ENCODE measurements at places on chromosomes 16 and 17.

GRCh38 chr17:33804401-33804800 is 450.7 kb upstream of the CCL2 start:
- no peak for DNase-seq

DNA sequence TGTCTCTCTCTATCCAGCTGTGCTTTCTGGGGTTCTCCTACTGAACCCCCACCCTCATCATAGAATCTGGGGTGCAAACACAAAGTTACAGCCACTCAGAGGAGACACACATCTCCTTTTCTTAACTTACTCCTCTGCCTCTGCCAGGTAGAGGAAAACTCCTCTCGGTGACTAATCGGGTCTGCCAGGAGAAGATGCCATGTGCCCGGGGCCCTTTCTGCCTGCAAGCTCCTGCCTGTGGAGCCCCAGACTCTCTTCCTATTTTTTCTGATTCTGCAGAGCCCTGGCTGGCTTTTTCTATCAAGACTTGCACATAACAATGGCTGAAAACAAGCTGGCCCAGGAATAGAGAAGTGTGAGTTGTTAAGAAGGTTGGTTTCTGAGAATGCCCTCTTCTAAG is 10.4 kb downstream of the SLC6A4 start:
- no peak for DNase-seq

DNA sequence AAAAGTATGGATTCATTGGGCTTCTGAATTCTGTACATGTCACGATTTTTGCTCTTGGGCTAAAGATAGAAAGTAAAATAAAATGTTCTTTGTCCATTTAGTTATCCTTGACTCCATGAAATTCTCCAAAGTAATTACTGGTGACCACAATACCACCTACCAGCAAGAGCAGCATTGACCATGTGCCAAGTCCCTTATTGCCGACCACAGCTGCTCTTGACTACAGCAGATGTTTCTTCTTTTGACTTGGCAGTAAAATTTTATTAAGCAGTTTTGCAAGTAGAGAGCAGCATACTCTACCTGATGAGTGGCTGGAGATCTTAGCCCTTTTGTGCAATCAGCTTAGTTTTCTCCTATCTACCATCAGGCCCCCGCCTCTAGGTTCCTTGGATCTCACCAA is 152.2 kb upstream of the TBX2 start:
- no peak for DNase-seq

GRCh38 chr16:49471038-49471727 is 97.6 kb downstream of the C16orf78 start:
- no peak for DNase-seq

- DNase-seq = no peak
These were observed 208.2 kb upstream of the MYOCD start for GRCh38 chr17:12457493-12457892.

DNA sequence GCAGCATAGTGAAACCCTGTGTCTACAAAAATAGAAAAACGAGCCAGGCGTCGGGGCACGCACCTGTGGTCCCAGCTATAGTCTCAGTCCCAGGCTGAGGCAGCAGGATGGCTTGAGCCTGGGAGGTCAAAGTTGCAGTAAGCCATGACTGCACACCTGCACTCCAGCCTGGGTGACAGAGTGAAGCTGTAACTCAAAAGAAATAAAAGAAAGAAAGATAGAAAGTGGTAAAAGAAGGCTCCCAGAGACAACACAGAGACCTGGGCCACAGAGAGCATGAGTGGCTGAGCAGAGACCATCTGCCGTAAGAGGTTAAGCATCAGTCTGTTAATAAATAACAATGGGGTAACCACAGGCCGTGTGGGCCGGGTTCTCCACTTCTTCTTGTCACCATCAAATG is 15.3 kb upstream of the HEXD start:
- DNase-seq = no peak

- no peak for DNase-seq
These were observed 144.5 kb downstream of the GRIN2A start for GRCh38 chr16:10037751-10038150.

DNA sequence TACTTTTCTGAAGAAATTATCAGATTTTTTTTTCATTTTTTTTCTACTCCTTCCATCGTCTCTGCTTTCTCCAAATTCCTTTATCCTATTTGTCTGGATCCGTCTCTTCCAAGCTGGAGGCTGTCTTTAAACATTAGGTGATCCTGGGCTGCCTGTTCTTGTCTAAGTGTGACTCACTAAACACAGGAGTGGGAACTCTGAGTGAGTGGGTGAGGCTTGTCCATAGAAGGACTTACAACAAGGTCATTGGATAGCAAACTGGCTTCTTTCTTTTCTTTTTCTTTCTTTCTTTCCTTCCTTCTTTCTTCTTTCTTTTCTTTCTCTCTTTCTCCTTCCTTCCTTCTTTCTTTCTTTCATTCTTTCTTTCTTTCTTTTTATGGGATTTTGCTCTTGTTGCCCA is 18.2 kb downstream of the ALOX15 start:
- no peak for DNase-seq

GRCh38 chr16:130533-131173 is 7.8 kb downstream of the NPRL3 start:
- no peak for DNase-seq

GRCh38 chr16:10386517-10387100 is 748 bp downstream of the ATF7IP2 start:
- DNase-seq = peak; percentile 55

GRCh38 chr16:81873206-81873605 is 94.1 kb downstream of the PLCG2 start:
- DNase-seq = no peak

- no peak for DNase-seq
These were observed 43.1 kb downstream of the NTN1 start for GRCh38 chr17:9064311-9064834.

DNA sequence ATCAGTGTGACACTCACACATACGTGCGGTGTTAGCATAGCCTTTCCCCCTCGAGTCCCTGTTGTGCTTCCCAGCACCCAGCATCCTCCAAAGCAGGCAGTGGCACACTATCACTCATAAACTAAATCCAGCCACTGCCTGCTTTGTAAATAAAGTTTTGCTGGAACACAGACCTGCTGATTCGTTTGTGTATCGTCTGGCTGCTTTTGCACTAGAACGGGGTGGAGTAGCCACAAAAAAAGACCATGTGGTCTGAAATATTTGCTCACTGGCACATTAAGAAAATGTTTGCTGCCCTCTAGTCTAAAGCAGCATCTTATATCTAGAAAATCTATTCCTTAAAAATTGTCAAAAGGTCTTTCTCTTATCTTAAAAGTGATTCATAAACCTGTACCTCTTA is 341.2 kb upstream of the ZFHX3 start:
- no peak for DNase-seq

GRCh38 chr16:55821210-55821609 is 11.7 kb downstream of the CES1 start:
- DNase-seq = no peak

DNA sequence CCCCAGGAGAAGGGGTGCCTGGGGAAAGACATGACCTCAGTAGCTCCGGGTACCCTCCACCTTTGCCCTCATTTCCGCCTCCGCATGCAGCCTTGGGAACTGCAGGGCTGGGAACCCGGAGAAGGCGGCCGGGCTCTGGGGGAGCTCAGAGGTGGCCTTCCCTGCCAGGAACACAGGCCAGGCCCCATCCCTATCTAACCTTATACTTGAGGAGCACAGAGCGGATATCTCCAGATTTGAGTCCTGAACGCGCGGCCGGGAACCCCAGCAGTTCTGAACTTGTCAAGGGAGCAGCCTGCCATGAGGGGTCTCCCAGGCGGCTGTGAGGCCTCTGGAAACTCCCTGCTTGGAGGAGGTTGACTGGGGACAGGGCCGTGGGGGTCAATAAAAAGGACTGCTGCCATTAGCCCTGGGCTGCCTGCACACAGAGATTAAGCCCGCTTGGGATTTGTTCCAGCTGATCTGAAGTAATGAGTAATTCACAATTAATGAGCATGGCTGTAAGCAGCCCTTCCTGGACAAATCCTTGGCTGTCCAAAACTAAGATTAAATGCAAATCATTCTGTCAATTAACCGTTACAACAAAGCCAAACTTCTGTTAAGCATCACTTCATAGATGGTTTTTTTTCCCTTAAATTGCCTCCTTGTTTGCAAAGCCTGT is 26.3 kb upstream of the METRNL start:
- no peak for DNase-seq

DNA sequence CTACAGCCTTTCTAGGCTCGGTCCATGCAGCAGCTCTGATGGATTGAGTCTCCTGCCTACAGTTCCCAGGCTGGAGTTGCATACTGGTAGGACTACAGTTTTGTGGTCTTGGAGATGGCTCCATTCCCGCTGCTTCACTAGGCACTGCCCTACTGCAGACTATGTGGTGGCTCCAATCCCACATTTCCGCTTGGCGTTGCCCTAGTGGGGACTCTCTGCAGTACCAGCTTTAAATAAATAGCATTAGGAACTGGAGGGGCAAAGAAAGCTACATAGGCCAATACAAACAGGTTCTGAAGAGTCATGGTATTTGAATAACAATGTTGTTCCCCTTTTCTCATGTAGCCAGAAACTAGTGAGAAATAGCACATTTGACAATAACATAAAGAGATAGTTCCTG is 5.4 kb upstream of the GOSR2 start:
- peak; percentile 10 for DNase-seq

- no peak for DNase-seq
These were observed 84.1 kb downstream of the RAB11FIP4 start for GRCh38 chr17:31475378-31476162.

GRCh38 chr16:1472974-1473373 is 1.9 kb downstream of the CLCN7 start:
- DNase-seq = peak; percentile 34

DNA sequence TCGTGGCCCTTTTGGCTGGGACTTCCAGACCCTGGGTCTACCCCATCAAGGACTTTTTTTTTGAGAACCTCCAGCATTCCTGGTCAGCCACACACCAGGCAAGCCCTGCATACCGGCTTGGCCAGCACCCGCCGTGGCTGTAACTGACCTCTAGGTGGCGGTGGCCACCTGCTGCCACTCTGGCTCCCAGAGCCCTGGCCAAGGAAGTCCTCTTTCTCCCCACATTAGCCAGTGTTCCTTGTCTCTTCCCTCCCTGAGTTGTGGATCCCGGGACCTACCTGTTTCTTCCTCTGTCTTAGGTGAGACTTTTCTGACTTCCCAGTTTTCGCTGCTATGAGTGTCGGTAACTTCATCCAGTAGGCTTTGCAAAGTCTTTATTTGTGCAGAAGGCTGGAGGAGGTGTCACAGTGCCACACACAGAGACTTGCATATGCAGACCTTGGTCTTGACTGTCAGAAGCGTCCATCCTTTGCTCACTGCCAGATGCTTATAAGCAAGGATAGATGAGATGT is 348.3 kb downstream of the CPPED1 start:
- DNase-seq = peak; percentile 65

DNA sequence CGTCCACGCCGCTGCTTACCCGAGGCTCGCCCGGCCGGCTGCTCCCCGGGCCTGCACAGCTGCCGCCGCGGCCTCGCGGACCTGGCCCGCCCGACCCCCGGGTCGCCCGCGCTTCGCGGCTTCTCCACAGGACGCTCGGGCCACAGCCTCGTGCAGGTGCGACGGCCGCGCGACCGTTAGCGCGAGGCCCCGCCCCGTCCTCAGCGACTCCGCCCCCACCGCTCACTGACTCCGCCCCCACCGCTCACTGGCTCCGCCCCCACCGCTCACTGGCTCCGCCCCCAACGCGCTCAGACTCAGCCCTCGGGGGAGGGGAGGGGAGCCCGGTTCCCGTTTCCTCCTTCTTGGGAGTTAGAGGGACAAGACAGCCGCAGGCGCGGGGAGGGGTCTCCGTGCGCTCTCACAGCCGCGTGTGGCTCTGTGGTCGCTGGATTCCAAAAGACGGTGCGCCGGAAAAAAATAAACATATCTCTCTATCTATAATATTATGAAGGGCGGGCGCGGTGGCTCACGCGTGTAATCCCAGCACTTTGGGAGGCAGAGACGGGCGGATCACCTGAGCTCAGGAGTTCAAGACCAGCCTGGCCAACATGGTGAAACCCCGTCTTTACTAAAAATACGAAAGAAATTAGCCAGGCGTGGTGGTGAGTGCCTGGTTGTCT is at the start of gene MEIOB:
Gene MEIOB (minus strand): TSS at position 191 of the 662 bp plus-strand sequence. CDS start 3,989 bp downstream, outside the sequence.
- no peak for DNase-seq

DNA sequence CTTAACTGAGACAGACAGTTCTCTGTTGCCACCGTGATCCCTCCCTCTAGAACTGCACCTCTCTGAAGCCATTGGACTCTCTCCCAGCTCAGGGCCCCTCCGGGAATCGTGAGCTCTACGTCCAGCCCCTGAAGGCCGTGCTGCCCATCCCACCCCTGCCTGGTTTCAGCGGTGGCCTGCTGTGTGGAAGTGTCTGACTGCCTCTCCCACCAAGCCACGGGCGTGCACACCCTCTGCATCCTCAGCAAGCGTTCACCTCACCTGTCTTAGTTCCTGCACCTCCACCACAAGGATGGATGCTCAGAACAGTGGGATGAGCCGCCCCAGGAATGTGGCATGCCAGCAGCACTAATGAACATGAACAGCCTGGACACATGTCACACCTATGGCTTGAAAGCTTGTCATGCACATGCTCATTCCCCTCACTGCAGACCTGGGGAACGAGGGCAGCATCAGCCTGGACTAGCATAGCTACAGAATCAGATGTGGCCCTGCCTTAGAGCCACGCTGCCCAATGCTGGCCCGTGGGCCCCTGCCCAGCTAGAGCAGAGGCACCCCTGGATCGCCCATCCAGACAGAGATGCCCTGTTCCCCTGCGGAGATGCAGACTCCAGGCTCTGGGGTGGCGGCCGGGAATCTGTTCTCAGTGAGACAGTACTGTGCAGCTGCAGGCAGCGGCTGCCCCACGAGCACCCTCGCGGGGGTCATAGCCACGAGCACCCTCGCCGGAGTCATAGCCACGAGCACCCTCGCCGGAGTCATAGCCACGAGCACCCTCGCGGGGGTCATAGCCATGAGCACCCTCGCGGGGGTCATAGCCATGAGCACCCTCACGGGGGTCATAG is 73.7 kb upstream of the CHMP6 start:
- DNase-seq = no peak

DNA sequence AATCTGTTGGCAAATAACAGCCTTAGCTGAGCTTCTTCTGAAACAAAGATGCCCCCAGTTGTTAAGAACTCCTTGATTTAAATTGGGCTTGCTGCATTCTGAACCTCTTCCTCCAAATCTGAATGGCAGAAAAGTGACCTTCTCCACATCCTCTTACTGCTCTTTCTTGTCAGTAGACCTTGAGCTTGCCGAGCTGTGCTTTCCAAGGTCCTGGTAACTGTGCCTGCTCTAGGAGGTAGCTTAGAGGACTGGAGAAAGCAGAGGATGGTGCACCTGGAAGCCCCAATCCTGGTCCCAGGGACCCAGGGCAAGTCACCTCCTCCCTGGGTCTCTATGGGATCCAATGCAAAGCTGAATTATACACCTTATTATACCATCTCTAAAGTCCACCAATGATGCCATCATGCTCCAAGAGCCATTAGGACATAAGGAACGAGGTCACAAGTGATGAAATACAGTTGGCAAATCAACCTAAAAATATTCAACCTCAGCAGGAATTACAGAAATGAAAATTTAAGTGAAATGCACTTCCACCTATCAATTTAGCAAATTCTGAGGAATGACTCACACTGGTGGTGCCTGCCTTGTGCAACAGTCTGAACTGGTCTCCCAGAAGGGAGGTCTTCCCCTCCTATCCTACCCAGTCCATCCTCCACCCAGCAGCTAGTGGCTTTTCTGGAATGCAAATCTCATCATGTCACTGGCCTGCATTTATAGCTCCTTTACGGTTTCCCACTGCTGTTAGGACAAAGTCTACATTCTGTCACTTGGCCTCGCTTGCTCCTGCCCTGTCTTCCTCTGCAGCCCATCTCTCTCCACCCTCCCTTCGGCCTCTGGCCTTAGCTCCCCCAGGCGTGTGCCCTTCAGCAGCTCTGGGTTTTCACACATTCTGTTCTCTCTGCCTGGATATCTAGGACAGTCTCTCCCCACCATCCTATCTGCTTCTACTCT is 36.6 kb downstream of the TOM1L2 start:
- no peak for DNase-seq

Measured in KBM-7 (cell line).